Smooth muscle cell of the pulmonary artery (primary cell): ENCODE measurements at places on chromosomes 7 and 10. TPM values are rescaled to one million over a fixed set of nuclear protein-coding genes. Genes with fewer than 3 reads are reported as not detected.

Gene PDZD7
- total RNA-seq, result 2.8 and 5.5 TPM in 2 replicates

Gene MALRD1
- 0.07 and 0.85 TPM in 2 replicates for total RNA-seq

Gene EEF1AKMT2
- 15.7 and 23.4 TPM in 2 replicates for total RNA-seq

Gene NXPH1
- total RNA-seq, result not detected in 2 replicates

Gene PBLD
- 3.7 and 4.4 TPM in 2 replicates for total RNA-seq

Gene C7orf57
- not detected in 2 replicates for total RNA-seq

Gene NUTM2B
- total RNA-seq, result 0.30 and 0.39 TPM in 2 replicates

Gene AUTS2
- total RNA-seq, result 4.9 and 5.3 TPM in 2 replicates

Gene TMEM225B
- 0.52 and 1.1 TPM in 2 replicates for total RNA-seq

Gene UCN3
- not detected in 2 replicates for total RNA-seq

Gene TAF3
- total RNA-seq, result 1.9 and 2.0 TPM in 2 replicates

Gene KDM7A
- total RNA-seq, result 5.0 and 6.5 TPM in 2 replicates

Gene OR2A5
- not detected in 2 replicates for total RNA-seq

Gene CACNA2D1
- total RNA-seq, result 134 and 591 TPM in 2 replicates

Gene GPER1
- 3.2 and 5.3 TPM in 2 replicates for total RNA-seq

Gene ADAM22
- total RNA-seq, result 0.43 and 0.52 TPM in 2 replicates

Gene PITX3
- total RNA-seq, result 0.13 and 0.23 TPM in 2 replicates

Gene OR2A1
- 0.07 and 0.33 TPM in 2 replicates for total RNA-seq

Gene GIMAP7
- total RNA-seq, result not detected in 2 replicates

Gene NPSR1
- total RNA-seq, result not detected in 2 replicates

Gene FBXL13
- total RNA-seq, result 1.4 and 2.0 TPM in 2 replicates

Gene PLEKHS1
- not detected in 2 replicates for total RNA-seq

Gene OR6B1
- total RNA-seq, result not detected in 2 replicates

Gene MYH16
- not detected in 2 replicates for total RNA-seq

Gene CRTAC1
- total RNA-seq, result 0.07 and 0.50 TPM in 2 replicates

Gene NCF1
- not detected in 2 replicates for total RNA-seq

Gene HSPA14
- total RNA-seq, result 7.2 and 8.3 TPM in 2 replicates

Gene WNT8B
- total RNA-seq, result not detected in 2 replicates

Gene SPDYE3
- not detected in 2 replicates for total RNA-seq

Gene MACC1
- 0.39 and 0.50 TPM in 2 replicates for total RNA-seq
